Hypothalamus (tissue), 51 donors: ENCODE measurements at places on chromosomes 6 and 20.

DNA sequence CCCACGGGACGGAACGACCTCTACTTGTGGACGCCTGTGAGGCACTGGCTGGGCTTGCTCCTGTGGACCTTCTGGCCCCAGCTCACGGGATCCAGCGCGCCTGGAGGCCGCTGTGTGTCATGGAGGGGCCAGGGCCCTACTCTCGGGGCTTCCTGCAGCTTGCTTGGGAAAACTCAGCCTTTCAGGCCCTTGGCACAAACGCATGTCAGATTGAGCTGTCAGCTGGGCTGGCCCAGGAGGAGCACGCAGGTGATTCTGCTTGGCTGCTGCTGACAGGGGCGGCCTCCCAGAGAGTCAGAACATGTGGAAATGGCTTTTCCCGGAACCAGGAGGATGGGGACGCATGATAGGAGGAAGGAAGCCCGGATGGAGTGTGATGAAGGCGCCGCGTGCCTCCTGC, 39.7 kb downstream of the TMEM181 start:
- DNase-seq = no peak

DNA sequence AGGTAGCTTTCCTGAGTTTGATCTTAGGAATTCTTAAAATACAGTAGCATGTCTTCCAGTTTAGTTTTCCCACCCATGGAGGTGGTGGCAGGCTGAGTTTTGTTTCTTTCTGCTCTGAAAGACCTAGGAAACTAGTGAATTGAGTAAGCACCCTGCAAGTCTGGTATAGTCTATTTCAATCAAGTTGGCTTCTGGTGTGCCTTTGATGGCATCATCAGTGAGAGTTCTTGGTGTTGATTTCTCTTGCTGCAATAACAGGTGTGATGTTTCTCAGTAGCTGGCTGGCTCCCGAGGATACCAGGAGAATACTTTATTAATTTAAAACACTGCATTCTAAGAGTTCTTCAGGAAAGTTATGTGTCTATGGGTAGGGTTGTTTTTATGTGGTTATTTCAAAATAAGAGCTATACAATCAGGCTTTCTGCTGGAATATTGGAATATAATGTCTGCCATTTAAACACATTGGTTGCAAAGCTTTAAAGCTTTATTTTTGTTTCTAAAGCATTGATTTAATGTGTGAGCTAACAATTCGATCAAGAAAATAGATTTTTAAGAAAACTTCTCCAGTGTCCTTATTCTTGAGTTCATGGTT, 19.0 kb downstream of the VAPB start:
- DNase-seq = no peak

DNA sequence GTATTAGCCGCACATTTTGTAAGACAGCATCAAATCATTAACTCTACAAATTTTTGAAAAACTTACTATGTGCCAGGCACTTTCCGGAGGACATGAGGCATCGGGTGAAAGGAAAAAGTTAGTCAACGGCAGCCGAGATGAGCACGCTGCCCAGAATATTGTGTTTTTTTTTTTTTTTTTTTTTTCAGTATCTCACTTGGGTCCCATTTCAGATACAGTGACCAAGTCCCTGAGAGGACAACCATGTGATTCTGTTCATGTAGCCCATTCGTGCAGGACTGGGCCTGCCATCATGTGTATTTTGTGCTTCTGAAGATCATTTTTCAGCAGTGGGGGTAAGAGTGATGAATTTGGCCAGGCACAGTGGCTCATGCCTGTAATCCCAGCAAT, 1.3 kb downstream of the SLA2 start:
- no peak for DNase-seq

- no peak for DNase-seq
Measured at GRCh38 chr6:137170266-137171052, 3.0 kb downstream of the IL22RA2 start.

DNA sequence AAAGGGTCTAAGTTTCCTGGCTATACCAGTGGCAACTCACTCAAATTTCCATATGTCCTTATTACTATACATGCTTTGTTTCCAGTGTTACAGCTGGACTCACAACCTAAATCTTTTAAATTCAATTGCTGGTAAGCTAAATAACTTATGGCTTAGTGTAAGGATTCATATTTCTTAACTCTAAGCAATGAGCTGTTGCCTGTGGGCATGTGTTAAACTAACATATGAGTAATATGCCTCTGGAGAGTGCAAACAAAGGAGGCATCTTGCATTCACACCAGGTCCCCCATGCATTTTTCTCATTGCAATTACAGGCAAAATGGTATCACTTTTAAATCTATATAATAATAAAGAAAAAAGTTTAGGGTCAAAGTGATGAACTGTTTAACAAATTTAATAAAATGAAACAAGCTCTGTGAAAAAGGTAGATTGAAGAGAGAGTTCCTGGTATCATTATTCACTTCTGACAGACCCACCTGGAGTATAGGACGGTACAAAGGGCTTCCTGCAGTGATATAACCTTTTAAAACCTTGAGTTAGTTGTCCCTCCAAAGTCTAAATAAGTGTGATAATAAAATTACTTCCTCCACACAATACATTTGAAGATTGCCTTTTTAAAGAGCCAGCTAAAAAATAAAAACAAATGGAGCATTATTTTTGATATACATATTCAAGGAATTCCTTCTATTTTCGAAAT, 57.6 kb upstream of the HMGCLL1 start:
- no peak for DNase-seq

DNA sequence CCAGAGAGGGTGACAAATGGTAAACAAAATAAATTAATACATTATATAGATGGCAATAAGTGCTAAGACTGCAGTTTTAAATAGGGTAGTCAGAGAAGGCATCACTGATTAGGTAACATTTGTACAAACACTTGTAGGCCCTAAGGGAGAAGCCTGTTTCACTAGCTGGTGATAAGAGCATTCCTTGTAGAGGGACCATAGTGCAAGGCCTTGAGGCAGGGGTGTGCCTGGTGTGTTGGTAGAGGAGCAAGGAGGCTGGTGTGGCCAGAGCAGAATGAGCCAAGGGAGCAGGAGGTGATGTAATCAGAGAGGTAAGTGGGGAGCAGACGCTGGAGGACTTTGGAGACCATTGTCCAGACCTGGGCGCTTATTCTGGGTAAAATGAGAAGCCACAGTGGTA, 70.7 kb downstream of the ANKRD6 start:
- no peak for DNase-seq

DNA sequence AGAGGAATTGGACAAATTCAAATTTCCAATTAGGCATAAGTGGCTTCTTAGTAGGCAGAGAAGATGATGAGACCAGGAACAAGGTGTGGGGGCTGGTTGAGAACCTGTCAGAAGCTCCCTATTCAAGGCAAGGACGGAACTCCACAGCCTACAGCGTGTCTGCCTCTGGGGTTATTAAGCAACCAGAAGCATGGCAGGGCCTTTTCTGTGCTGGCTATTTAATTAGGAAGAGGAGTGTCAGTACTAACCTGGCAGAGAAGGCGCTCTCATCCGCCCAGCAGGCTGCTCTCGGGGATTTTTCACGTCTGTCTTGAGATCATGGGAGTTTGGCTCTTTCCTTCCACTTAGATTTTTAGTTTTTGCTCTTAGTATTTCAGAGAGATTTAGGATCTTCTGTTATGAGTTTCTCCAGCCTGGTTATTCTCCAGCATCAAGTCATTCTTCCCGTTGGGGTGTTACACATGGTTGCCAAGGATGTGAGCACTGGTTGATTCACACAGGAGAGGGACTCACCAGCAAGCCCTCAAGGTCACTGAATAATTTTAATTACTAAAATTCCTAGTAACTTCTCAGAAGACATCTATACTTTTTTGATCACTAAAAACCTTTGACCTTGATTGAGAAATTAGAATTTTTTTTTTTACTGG, 23.9 kb downstream of the ADTRP start:
- no peak for DNase-seq

DNA sequence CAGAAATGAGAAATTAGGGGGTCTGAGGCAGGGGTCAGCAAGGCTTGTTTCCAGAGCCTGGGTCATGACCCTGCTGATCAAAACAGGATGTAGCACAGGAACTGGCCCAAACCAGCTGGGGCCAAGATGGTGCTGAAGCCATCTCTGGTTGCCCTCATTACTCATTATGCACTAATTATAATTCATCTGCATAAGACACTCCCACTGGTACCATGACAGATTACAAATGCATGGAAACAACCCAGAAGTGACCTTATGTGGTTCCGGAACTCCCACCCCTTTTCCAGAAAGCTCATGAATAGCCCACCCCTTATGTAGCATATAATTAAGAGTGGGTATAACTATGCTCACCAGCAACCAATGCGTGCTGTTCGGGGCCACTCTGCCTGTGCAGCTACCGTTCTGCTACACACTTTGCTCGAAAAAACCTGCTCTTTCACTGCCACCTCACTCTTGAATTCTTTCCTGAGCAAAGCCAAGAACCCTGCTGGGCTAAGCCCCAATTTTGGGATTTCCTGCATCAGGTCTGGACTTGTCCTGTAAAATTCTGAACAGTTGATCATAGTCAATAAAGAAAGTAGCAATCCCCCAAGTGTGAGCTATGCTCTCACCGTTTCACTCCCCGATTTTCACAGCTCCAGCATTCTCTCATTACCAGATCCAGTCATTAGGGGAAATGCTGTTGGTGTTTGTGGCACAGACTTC, 122.3 kb downstream of the WDR27 start:
- no peak for DNase-seq

DNA sequence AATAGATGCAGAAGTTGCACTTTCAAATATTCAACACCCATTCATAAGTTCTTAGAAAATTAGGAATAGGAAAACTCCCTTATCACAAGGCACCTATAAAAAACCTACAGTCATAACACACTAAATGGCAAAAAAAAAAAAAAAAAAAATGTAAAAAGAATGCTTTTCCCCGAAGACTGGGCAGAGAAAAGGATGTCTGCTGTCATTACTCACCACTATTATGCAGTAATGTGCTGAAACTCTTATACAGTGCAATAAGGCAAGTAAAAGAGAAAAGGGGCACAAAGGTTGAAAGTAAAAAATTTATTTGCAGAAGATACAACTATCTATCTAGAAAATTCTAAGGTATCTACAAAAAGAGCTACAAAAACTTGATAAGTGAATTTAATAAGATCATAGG, 607.8 kb upstream of the ARID1B start:
- no peak for DNase-seq

- DNase-seq = no peak
Measured at GRCh38 chr20:20353576-20353975, 14.3 kb upstream of the INSM1 start.
